CD4-positive, alpha-beta T cell treated with Interleukin-6 for 4 hours (primary cell): ENCODE measurements at places on chromosomes 6 and 20.

- DNase-seq = no peak
Observed at GRCh38 chr6:104613416-104614001, 246.2 kb downstream of the HACE1 start.

DNA sequence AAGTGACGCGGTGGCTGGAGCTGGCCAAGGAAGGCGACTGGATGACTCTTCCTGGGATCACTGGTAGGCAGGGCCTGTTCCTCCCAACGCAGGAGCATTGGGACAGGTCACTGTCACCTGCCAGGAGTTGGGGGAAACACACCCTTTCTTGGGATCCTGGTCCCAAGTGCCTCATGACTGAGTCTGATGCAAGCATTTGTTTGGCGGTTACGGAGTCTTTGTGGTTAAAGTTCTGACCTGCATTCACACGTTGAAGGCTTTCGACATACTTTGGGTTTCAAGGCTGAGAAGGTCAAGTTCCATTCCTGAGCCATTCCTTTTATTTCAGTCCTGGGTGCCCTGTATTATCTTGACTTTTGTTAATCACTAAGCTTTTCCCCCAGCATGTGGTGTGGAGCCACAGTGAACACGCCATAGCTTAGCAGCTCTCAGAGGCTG, 6.0 kb downstream of the PNLDC1 start:
- DNase-seq = no peak

GRCh38 chr6:152750694-152751093, at the start of gene VIP:
TSS of gene VIP (plus strand) at chr6:152750797. CDS start at chr6:152752178, 1,381 bp downstream.
- DNase-seq = no peak

DNA sequence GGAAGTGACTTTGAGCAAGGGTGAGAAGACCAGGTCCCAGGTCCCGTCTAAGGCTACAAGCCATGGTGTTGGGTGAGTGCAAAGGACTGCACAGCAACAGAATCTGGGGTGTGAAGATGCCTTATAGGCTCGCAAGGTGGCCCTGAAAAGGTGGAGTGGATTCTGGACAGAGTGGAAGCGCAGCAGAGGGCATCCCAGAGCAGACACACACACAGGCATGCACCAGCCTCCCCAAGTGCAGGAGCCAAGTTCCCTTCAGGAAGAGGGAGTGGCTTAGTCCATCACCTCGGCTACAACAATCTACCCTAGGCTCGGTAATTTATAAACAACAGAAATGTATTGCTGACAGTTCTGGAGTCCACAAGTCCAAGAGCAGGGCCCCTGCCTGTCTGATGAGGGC, 180.1 kb upstream of the PDE10A start:
- no peak for DNase-seq

GRCh38 chr20:443223-443775, 19.0 kb downstream of the TBC1D20 start:
- DNase-seq = no peak

GRCh38 chr6:85050149-85050548, 285.8 kb upstream of the TBX18 start:
- DNase-seq = no peak

DNA sequence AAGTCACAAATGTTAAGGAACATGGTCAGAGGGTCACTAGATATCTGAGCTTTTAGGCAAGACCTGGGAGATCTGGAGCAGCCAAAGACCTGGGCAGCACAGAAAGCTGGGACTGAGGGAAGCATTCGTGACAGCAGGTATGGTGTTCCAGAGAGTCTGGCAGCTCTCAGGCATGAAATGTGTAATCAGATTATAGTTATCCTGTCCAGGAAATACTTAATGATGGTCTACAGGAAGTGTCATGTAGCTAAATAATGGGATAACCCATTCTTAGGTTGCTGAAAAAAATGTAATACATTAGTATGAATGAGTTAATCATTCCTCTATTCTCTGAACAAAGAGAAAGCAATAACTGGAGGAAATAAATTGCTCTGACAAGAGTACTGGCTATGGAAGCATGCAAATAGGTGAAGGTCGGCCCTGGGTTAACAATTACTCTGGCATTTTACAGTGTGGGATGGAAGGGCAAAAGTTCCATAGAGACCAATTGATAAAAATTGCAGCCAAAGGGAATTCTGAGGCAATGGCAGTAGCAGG, 740.5 kb downstream of the CBLN4 start:
- DNase-seq = no peak

- no peak for DNase-seq
Observed at GRCh38 chr20:17097603-17098002, 129.2 kb upstream of the PCSK2 start.

DNA sequence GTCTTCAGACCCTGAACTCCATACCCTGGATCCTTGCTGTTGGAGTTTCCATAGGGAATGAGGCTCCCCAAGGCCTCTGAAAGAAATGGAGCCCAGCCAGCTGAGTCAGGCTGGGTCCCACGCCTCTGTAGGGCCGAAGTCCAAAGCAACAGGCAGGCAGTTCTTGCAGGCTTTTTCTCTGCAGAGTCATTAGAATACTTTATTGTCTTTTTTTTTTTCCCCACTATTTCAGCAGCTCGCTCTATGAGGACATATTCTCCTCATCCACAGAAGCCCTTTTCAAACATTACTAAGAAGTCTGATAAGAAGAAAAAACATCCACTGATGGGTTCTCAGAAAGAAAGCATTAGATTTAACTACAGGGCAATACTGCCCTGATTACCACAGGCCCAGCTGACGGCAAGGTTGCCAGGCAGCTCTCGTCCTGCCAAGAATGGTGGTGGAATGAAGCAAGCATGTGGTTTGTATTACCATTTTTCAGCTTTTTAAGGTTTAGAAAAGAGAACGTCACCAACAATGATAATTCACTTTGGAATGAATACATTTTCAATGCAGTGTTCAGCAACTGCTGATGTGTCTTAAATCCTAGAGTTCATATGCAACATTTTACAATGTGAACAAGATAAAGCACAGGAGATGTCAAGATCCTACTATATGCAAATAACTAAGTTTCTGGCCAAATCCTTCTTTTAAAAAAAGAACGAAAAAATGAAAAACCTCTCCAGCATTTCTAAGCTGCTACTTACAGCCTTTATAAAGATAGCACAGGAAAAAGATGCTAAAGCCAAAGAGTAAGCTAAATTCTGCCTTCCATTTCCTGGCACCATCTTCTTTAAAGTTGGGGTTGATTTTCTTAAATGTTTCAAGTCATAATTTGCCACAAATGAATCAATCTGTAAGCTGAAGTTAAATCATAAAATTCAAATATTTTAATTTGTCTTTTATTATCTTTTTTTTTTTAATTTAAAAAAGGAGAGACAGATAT, 223.6 kb upstream of the CITED2 start:
- DNase-seq = no peak

DNA sequence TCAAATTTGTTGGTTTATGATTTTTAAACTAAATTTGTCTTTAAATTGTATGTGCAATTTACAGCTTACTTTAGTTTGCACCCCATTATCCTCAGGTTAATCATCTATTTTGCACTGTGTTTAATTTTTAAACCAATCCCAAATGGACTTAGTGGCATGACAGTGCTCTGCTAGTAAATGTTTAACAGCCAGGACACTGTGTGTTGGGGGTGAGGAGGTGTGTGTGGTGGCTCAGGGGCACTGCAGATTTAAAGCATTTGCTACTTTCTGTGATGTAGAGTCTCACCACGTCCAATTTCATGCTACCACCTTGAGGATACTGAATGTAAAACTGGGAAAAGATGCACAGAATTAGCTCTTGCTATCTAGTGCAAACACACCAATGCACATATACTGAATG, 225.7 kb downstream of the HAO1 start:
- DNase-seq = no peak

DNA sequence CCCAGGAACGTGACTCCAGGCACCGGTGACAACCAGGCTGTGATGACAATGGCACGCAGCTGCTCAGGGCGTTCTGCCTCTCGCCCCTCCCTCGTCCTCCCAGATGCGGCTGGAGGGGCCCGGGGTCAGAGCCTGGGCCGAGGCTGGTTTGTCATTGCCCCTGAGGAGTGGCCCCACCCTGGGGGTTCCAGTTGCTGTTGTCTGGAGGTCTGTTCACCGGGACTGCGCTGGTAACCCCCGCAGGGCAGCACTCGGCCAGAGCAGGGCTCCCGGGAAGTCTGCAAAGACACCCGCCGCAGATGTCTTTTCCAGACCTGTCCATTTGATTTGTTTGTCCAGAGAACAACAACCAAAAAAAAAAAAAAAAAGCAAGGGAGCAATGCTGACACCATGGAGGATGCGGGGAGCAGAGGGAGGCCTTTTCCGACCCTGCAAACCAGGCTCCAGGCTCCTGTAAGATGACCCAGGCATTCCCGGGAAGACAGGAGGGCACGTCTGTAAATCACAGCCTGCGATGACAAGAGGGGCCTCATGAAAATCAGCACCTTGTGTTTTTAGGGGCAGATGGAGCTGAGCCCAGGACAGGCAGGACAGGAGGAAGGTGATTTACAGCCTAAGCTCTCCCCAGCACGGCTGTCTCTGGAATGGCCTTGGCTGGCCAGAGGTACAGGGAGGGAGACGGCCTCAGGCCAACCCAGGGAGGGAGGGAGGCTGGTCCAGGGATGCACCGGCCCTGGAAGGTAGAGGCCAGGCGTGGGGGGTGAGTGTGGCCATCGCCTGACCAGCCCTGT, 189.3 kb downstream of the ERMARD start:
- DNase-seq = no peak

DNA sequence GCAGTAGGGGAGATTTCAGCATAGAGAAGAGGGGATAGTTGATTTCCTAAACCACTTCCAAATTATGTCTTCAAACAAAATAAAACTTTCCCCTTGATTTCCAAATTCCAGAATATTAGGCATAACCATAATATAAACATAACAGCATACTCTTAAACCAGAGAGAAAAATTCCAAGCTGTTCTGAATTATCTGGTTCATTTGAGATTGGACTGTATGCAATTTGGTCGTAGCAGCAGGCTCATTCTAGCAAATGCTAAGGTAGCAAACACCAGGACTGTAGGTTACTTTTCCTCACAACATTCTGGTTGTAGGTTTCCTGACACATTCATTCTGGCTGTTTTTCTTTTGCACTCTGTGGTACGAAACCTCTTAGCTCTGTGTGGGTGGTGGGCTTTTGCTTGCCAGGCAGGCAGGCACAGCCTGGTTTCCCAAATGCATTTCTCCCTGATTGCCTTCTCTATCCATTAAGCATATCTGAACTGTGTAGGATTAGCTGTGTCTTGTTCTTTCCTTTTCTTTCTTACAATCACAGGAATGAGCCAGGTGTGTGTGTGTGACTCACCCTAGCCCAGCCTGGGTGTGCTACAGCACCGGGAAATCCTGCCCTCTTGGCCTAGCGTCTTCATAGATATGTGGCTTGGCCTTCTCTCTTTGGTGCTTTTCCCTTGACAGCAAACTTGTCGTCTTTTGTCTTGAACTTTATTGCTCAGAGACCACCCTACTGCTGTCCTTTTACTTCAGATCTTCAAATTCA, 77.1 kb downstream of the JARID2 start:
- peak; percentile 31 for DNase-seq

GRCh38 chr6:35485402-35485877, 11.4 kb downstream of the TEAD3 start:
- no peak for DNase-seq

DNA sequence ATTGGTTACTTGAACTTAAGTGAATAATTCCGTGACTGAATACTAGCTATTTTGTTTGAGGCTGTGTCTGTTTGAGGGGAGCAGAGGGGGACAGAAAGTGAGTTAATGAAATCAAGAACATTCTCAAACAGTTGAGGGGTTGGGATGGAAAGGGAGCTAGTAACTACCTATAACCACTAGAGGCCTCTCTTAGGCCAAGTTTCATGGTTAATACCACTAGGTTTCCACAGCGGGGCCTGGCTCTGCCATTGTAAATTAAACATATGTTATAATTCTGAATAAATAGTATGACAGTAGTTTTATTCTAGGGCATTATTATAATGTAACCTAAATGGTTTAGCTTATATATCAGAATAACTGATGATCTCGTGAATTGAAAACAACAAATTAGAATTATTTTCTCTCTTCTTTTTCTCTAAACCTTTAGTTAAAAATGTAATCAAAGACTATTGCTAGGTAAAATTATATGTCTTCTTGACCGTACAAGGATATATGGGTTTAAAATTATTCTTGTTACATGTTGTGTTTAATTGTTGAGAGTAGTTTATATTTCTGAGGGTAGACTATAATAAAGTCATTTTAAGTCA, 108.1 kb downstream of the BCKDHB start:
- DNase-seq = peak; percentile 2

DNA sequence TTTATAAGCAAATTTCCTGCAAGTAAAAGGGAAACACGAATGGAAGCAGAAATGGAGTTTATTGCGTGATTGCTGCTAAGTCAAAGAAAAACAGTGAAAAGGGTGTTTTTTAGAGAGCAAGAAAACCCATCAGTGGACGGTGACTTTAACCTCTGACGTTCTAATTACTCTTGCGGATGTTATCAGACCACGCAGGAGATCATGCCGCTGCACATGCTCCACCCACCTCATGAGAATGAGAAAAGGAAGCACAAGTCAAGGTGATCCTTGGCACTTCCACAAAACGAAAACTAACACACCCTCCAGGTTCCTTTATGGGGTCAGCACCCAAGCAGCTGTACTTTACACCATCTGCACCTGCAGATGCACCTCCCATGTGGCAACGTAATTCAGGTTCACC, 45.0 kb downstream of the LYRM4 start:
- no peak for DNase-seq

DNA sequence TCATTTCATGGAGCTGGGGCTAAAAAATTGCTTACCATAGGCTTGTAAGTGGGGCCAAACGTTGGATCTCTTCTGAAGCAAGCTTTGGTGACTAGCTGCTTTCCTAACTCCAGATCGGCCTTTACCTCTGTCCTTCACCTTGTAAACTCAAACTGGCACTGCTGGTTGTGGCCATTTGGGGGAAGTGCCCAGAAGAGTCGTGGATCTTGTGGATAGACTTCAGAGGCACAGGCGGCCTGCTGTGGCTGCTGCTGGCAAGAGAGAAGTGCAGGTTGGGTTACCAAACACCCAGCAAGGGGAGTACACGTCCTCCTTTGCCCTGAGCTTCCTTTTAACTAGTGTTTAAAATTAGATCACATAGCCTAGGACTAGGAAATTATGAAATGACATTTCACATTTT, 36.8 kb upstream of the KLHL31 start:
- no peak for DNase-seq

DNA sequence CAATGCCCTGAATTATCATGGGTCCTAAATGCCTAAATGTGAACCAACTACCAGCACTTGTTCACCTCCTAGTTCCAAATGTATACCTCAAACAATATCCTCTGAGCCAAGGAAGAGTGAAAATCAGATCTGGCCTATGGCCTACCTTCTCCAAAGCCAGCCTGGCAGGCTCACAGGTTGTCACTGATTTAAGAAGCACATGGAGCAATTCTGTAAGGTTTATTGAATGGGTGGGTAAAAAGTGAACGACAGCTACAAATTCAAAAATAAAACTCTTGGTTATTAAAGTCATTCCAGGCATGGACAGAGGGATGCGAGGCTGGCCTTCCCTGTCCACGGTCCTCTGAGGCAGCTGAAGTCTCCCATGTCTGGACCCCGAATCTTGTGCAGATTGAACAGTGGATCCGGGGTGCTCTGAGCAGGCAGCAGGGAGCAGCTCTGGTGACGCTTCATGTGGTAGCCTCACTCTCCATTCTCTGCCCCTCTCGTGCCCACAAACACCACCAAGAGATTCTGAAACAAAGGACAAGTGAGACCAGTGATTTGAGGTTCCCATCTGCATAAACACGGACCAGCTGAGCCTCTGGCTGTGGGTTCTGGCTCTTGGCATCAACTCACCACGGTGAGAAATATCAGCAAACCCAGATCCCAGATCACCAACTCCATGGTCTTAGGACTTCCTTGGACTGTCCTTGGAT, 14.6 kb downstream of the SNHG17 start:
- no peak for DNase-seq
